ENCODE measurements at places on chromosomes 4 and X.

GRCh38 chr4:163582703-163583102, 88.2 kb downstream of the TMA16 start:
- no peak for DNase-seq

DNA sequence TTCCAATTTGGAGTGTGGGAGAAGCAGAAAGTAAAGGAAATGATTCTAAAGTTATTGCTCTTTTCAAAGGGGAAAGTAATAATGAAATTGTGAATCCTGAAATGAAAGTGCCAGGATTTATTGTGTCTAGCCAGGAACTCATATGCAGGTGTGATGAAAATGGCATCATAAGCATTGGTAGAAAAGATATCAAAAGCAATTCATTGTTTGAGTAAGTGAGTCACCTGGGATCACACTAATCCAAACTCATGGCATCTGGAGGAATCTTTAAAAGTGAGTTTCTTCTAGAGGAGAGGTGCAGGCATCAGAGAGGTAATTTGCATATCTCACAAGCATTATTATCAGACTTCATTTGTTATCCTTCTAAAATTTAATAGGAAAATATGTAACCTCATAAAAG, 84.7 kb downstream of the LARP7 start:
- no peak for DNase-seq

- no peak for DNase-seq
Measured at GRCh38 chr4:172055498-172055897, 242.3 kb downstream of the GALNTL6 start.

GRCh38 chr4:76691807-76692582, 205.9 kb downstream of the SOWAHB start:
- no peak for DNase-seq

DNA sequence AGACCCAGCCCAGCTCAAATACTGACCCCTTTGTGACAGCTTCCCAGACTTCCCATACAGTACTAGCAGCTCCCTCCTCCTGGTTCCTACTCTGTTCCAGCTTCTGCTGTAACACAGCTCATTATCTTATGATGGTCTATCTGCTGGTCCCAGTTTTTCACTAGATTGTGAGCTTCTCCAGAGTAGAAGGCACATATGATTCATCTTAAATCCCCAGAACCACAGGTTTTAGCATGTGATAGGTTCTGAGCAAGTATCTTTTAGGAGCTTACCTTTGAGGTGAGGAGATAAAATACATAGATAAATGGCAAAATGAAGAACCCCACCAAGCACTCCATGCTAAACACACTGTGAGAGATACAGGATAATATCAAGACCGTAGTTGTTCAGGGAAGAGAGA, 27.6 kb upstream of the ANXA3 start:
- DNase-seq: no peak

- no peak for DNase-seq
Measured at GRCh38 chr4:100982345-100982744, 365.0 kb downstream of the PPP3CA start.

GRCh38 chr4:110122201-110122600, 76.2 kb downstream of the ELOVL6 start:
- DNase-seq: no peak

GRCh38 chr4:1022739-1023066, 11.3 kb downstream of the FGFRL1 start:
- no peak for DNase-seq

GRCh38 chrX:17923546-17923945, 62.4 kb upstream of the RAI2 start:
- peak; percentile 0 for DNase-seq

DNA sequence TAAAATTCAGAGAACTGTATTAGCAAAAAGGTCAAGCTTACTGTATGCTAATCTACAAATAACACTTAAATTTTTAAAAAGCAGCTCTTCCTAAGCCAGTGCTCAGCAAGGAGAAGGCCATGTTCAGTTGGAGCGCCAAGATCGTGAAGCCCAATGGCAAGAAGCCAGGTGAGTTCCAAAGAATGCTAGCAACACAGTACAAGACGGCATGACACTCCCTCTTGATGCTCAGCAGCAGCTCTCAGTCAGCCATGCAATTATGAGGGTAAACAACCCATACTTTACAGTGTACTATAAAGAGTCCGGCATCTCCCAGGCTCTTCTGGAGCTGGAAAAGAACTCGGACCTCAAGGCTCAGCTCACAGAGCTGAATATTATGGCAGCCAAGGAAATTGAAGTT, 34.9 kb downstream of the STX18 start:
- DNase-seq: no peak

- DNase-seq: no peak
Measured at GRCh38 chr4:40253906-40254305, 57.1 kb downstream of the RHOH start.

DNA sequence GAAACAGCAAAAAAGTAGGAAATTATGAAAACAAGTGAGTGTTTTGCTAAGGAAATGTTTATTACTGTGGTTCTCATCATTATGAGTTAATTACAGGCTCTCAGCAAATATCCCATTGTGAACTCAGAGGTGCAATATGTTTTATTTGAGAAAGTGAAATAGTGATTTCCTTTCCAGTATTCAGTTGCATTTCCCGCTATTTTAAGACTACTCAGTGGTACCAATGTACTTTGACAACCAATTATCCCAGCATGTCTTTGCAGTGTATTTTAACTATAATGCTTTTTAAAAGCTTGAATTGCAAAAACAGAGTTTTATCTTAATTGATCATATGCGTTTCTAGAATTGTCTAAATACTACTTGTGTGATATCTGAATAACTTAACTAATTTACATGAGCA, 383.8 kb upstream of the TENM3 start:
- no peak for DNase-seq

DNA sequence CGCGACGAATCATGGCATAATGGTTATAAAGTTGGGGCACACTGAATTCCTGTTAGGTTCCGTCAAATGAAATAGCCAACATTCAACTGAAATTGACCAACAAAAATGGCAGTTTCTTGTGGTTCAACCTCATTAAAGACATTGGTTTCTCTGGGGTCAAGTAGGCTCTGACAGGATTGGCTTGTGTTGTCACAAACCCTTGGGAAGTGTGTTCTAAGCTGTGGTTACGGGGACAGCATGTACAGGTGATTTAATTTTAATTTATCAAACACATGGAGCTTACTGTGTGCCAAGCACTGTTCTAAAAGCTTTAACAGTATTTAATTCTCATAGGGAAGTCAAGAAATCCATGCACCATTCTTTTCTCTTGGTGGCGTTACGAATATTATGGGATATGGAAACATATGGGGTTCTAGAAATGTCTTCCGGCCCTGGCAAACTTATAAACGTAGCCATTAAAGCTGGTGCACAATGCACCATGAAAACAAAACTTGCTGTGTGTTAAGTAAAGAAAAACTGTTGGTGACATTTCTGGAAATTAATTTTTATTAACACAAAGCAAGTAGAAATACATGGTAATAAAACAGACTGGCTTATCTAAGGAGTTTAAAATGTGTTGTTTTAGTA, 891 bp downstream of the XK start:
- DNase-seq: no peak

DNA sequence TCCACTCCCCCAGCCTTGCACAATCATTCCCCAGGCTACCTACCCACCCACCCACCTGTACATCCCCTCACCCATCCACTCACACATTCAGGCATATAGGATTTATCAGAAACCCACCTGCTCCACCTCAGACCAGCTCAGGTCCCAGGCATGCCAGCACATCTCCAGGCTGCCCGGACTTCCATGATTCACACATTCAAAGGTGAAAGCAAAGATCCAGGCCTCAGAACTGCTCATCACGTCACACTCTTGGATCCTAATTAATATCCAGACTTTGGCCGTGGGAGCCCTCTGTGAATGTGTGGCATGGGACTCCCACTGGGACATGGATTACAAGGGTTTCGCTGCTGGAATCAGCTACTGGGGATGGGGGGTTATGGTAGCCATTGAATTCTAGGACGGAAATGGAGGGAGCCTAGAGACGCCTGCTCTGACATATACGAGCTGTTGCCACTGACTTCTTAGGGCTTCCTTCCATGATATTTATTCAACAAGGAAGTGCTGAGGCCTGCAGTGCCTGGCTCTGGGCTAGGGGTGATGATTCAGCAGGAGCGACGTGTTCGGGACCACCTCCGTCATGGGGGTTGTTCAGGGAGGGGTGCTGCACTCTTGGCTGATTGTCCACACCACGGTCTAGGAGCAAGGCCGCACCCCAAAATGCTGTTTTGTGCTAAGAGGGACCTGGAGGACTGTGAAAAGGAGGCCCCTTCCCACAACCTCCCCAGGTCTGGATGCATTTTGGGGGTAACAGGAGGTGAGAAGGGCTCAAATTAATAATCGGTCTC, 56.9 kb upstream of the ADRA2C start:
- DNase-seq: no peak

- peak; percentile 65 for DNase-seq
Measured at GRCh38 chr4:39933671-39934590, 43.8 kb downstream of the PDS5A start.

DNA sequence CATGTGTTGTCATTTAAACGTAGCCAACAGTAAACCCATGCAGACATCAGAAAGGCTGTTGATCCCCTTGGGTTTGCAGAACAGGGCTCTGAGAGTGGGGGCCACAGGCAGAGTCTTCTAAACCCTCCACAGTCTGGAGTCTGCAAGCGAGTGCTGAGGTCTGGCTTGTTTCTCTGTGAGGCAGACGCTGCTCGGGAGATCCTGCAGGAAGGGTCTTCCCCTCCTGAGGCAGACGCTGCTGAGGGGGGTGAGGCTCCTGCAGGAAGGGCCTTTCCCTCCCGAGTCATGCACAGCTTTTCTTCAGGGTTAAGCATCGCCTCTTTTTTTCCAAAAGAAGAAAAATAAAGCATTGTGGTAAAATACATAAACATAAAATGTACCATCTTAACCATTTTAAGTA, 17.1 kb upstream of the PDE6B start:
- no peak for DNase-seq

DNA sequence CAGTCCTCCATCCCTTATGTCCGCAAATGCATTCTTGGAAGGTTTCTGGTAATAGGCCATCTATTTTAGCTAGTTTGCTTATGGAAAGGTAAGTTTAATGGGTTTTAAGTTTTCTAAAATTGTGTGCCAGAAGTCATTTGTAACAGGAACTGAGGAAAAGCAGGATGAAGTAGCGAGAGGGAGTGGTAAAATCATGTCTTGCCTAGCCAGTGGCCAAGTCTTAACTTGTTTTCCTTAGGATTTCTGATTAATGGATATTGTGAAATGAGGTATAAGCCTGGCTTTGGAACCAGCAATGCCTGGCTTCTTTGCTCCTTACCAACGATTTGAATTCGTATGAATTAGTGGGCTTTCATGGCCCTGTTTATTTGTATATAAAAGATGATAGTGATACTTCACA, 7.3 kb downstream of the SEC24B start:
- no peak for DNase-seq

DNA sequence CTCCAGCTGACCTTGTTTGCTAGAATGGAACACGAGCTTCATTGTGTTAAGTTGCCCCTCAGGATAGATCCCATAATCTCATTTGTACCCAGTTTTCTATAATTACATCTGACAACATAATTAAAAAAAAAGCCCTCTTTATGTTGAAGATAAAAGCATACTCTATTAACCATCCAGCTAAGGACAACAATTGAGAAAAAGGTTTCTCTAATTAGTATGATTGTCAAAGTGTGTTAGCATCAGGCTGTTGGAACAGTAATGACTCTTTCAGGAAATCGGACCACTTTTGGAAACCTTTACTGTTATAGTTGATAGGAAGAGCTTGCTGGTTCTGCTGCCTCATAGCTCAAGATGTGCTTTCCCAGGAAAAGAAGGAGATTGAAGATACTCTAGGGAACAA, 172.6 kb downstream of the FHIP1A start:
- DNase-seq: no peak

- no peak for DNase-seq
Measured at GRCh38 chr4:7638489-7638888, 203.8 kb upstream of the PSAPL1 start.

GRCh38 chr4:41022116-41022515, 192.2 kb downstream of the APBB2 start:
- peak; percentile 90 for DNase-seq

DNA sequence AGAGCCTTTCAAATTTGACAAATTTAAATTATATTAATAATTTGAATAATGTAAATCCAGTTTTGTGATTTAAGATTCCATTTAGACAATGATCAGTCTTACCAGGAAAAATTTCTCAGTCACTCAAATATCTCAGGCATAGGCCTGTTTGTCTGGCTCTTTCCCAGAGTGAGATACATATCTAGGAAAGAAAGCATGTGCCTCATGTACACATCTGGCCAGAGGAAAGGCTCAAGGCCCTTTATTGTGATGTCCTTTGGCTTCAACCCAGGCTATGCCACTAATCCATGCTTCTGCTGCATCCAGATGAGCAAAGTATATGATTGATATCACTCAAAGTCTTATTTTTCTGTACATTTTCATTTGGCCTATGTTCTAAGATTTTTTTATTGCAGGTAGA, 473.3 kb upstream of the ADGRL3 start:
- DNase-seq: no peak

DNA sequence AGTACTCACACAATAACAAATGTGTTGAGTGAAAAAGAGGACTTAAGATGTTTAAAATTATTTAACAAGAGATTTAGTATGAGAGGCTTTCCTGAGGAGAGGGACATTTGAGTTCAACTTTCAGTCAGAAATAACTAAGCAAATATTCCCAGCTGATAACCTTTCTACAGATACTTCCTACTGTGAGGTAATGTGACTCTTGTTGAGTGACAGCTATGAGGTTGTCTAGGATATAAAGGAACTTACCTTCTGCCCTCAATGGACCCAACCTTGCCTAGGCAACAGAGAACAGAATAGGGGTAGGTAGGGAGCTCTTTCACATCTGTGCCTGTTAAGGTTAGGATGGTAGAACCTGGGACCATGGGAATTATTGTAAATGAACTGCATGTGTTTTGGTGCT, 54.7 kb downstream of the GLUD2 start:
- DNase-seq: no peak

GRCh38 chr4:13530823-13531624, 13.3 kb downstream of the NKX3-2 start:
- DNase-seq: no peak

- DNase-seq: peak; percentile 74
Measured at GRCh38 chr4:24274381-24274941, 309.9 kb downstream of the DHX15 start.
